ENCODE measurements at places on chromosomes 13 and 19.

GRCh38 chr13:36770741-36771140 is 48.3 kb upstream of the RFXAP start:
- no peak for DNase-seq

- no peak for DNase-seq
Measured at GRCh38 chr13:76958841-76959432, 10.6 kb downstream of the ACOD1 start.

DNA sequence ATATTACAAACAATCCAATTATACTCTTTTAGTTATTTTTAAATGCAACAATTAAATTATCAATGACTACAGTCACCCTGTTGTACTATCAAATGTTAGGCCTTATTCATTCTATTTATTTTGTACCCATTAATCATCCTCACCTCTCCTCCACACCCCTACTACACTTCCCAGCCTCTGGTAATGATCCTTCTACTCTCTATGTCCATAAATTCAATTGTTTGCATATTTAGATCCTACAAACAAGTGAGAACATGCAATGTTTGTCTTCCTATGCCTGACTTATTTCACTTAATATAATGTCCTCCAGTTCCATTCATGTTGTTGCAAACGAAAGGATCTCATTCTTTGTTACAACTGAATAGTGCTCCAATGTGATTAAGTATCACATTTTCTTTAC is 1414.6 kb downstream of the SLITRK1 start:
- no peak for DNase-seq

DNA sequence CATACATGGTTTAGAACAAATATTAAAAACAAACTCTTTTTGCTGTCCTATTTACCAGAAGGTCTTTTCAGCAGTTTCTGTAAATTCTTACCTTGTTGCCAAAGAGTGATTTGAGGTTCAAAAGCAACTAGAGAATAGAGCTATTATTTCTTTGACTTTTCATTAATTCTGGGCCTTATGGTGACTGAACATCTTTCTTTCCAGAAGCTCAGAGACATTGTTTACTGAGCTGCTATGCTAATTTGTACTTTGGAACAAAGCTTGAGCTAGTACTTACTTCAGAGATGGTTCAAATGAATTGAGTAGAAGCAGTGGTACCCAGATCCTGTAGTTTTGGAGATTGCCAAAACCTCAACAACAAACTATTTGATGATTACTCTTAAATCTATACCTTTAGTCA is 331.2 kb downstream of the SPRY2 start:
- DNase-seq, result no peak

DNA sequence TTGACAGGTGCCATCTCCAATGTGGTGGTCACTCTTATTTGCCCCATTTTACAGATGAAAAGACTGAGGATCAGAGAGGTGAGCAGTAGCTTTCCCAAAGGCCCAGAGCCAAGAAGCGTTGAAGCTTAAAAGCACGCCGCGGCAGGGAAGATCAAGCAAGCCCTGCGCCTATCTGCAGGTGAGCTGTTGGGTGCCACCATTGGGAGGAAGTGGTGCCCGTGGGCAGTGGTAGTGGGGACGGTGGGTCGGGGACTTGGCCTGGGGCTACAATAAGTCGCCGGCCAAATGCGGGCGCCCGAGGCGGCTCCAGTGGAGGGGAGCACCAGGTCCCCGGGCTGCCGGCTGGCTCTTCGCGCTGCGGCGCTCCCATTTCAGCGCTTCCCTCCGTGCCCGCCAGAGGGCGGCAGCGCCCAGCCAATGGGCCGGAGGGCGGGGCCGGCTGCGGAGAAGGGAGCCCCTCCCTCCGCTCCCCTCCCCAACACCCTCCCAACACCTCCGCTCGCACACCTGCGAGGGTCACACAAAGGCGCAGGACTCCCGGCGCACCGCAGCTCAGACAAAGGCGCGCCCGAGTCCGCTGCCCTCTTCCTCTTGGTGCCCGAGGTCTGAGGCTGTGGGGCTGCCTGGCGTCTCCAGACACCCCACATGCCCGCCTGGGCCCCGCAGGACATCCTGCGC is 744 bp upstream of the POU2F2 start:
- DNase-seq, result peak; percentile 61
